ENCODE measurements at places on chromosomes 3 and 15.

- DNase-seq, result no peak
These were observed 22.4 kb downstream of the PAQR5 start for GRCh38 chr15:69320977-69321554.

DNA sequence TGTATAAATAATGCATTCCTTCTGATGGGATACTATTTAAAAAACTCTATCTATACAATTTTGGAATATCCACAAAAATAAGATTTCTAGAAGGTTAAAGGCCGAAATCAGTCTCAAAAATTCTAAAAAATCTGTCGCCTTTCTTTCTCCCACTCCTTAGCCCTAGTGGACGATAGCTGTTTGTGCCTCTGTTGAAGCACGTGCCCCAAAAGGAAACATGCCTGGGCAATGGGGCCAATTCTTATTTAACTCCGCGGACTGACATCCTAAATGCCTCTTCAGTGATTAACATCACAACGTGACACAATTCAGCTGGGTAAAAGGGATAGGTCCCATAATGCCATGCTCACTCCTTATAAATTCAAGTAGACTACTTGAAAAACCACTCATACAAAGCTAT lies 65.1 kb downstream of the GAP43 start:
- no peak for DNase-seq

GRCh38 chr15:97383516-97383915 lies 577.0 kb upstream of the ARRDC4 start:
- no peak for DNase-seq

DNA sequence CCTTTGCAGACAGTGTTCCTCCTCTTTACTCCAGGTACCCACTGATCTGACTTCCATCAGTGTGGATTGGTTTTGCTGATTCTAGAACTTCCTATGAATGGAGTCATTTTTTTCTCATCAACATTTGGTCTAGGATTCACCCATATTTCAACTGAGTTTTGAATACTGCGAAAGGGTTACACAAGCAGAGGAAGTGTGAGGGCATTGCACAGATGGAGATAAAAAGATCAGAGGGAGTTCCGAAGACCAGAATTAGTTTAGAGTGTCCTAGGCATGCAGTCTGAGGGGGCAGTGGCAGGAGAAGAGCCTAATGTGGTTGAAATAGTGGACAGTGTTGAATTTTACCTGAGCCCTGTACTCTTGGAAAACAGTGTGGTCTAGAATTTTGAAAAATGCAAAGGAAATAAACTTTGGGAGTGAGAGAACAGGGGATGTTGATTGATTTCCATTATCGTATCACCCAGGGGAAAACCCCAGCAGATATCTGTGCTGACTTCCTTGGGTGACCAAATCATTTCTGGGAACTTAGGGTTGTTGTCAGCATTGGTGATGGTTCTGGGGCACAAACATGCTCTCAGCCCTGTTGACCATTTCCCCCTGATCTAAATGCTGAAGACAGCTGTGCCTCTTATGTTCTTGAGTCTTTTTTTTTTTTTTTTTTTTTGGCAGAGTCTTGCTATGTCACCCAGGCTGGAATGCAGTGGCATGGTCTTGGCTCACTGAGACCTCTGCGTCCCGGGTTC lies 327.4 kb upstream of the LRRFIP2 start:
- no peak for DNase-seq

- no peak for DNase-seq
These were observed 71.3 kb downstream of the NUP210 start for GRCh38 chr3:13348661-13349396.

DNA sequence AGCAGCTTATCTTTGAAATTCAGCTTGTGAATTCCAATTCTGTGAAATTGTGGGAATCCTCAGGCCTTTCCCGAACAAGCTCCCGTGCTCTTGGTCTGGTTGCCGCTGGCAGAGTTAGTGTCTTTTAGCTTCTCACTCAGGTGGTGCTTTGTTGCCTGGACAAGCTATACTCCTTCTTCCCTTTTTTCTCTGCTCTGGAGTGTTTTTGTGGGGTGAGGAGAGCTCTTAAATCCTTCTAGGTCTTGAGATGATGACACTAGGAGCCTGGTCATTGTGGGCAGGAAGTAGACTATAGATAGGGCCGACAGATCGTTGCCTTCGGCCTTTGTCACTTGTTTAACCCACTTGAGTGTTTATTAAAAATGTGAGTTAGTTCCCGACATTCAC lies 93.8 kb downstream of the SLCO3A1 start:
- no peak for DNase-seq

- no peak for DNase-seq
These were observed 709.4 kb upstream of the NR2F2 start for GRCh38 chr15:95620934-95621579.

GRCh38 chr15:45777781-45778180 lies 143.0 kb downstream of the SQOR start:
- DNase-seq, result no peak

- DNase-seq, result no peak
These were observed 100.0 kb downstream of the ZMAT3 start for GRCh38 chr3:178971614-178972013.

DNA sequence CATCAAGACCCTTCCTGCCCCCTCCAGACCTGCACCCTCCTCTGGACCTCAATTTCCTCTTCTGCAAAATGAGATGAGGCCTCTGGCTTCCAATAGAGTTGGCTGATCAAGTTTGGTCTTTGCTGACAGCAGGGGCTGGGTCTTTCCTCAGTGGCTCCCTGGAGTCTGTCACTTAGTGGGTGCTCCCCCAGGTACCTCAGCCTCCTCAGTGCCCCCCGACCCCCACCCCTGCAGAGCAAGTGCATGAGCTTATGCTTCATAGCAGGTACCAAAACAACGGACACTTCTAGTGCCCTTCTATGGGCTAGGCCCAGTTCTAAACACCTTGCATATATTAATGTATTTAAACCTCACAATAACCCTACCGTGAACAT lies 6.9 kb upstream of the PLXND1 start:
- no peak for DNase-seq

- DNase-seq, result no peak
These were observed 495 bp upstream of the COL7A1 start for GRCh38 chr3:48595526-48596121.

GRCh38 chr15:58040150-58040549 lies 25.4 kb downstream of the ALDH1A2 start:
- no peak for DNase-seq

GRCh38 chr3:134956844-134957243 lies 161.8 kb downstream of the EPHB1 start:
- no peak for DNase-seq

GRCh38 chr15:59570315-59570714 lies 41.3 kb upstream of the GCNT3 start:
- DNase-seq, result no peak

- no peak for DNase-seq
These were observed 268.6 kb downstream of the RORA start for GRCh38 chr15:60960517-60960916.

DNA sequence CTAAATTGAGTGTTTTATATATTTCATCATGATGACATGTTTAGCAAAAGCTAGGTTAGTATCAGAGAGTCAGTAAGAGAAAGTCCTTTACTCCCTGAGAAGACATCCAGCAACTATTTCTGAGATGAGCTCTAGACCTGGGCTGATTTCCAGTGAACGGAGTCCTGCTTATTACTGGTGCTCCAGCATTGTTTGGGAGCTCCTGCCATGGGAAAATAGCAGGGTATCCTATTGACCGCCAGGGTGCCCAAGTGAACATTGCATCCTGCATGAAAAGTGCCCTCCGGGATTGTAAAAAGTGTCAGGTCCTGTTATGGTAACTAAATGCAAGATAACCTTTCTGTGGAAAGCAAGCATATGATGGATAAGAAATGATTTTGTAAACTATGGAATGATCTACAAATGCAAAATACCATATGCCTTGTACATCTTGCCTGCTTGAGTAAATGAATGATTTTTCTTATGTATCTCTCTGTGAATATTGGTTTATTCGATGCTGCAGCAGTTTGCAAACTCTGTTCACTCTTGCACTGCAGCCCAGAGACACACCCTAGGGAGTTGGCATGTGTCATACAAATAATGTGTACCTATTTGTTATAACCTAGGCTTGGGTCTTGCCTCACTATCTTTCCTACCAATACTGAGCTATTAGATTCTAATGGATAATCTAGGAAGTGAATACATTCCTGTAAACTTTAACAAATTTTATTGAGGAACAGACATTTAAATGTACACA lies 96.7 kb downstream of the IL5RA start:
- DNase-seq, result no peak

DNA sequence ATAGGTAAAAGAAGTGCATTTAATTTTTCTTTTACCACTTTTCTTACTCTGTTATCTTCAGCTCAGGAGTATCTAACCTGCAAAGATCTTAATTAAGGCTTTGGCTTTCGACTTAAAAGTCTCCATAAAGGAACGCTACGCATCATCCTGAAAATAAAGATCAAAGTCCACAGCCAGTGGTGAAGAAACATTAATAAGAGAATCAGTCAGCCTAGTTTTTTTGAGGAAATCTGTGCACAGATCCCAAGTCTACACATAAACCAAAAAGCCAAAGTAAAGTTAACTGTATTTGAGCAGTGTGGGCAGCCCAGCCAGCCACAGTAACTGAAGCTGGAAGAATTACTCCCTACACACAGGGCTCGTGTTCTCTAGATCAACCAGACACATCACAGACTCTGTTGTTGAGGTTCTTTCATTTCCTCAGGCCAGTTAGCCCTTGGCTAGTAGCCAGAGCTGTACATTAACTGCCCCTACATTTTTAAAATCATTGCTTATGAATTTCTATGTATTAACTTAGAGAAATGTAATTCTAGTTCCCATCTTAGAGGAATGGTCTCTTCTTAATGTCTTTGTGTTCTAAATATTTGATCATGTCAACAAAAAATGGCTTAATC lies 6.9 kb downstream of the LRRC2 start:
- no peak for DNase-seq

DNA sequence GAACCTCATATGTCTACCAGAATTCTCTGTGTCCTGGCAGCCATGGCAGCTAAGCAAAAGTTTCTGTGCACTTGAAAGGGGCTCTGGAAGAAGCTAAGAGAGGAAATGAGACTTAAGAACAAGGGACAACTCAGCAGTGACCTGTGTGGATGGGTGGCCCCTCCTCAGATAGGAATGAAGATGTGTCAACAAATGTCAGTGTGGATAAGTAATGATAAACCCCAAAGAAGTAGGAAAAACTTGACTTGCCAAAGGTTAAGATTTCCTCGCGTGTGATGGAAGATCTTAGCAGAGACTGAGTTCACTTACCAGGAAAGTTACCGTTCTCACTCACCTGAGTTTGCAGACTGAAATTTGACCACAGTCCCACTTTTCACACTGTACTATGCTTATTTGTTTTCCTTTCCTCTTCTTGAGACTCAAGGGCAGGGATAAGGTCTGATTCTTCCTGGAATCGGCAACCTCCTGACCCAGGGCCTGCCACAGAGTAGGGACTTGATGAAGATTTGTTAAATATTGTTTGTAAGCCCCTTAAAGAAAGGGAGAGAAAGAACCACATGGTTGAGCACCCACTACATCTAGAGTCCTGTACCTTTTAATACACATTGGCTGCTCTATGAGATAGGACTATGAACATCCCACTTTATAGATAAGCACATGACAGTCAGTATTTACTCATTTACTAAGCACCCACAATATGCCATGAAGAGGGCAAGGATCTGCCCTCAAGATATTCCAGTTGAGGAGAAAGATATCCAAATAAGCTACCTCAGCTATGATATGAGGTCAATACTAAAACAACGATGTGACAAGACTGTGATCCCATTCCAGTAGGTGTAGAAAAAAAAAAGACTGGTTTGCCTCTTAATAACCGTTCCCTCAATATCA lies 7.3 kb upstream of the HRH1 start:
- no peak for DNase-seq

DNA sequence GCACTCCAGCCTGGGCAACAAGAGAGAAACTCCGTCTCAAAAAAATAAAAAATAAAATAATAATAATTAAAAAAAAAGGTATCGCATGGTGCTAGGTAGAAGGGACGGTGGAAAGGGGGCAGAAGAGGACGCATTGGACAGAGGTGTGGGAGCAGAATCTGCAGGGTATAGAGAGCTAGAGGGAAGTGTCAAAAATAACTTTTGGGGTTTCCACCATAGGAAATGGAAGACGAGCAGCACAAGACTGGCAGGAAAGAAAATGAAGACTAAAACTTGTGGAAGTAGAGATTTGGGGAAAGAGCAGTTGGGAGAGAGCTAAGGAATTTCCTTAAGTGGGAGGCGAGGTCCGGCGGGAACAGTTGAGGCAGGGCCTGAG lies 585 bp upstream of the MKRN2 start:
- no peak for DNase-seq

GRCh38 chr15:29789871-29790270 lies 32.4 kb downstream of the TJP1 start:
- no peak for DNase-seq

DNA sequence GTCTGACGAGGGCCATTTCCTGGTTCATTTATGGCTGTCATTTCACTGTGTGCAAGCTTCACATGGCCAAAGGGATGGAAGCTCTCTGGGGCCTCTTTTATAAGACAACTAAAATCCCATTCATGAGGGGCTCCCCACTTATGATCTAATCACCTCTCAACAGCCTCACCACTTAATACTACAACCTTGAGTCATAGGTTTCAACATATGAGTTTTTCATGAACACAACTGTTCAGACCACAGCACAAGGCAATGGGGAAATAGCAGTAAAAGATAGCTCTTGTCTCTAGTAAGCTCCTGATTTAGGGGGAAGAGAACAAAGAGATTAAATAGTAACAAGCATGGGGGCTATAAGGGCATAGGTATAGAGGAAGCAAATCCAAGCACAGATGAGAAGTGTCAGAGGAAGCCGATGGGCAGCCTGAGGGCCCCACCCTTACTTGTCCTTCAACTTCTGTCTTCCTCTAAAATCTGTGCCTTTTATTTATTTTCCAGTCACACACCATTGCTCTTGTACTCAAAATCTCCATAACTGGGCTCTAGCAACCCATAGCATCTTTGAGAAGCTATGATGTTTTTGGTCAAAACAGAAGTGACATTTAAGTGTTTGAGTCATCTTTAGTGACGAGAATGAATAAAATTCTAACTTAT lies 329.1 kb downstream of the UNC13C start:
- no peak for DNase-seq

Measured in GM18507 (cell line).